ENCODE measurements at places on chromosomes 2 and 18.

DNA sequence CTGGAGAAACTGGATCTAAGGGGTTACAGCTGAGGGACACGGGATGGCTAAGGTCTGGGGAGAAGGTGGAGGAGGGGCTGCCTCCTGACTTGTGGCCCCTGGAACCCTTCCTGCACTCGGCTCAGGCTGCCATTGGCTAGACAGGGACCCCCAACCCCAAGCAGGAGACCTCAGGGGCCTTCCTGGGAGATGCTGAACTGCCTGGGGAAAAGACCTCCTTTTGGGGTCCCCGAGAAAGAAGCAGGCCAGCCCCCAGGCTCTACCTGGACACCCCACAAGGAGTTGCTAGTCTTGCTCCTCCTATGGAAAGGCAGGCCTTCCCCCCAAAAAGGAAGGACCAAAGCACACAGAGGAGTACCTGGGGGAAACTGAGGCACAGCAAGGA lies 10.1 kb upstream of the BOK start:
- DNase-seq = no peak

GRCh38 chr2:142041996-142042395 lies 88.8 kb downstream of the LRP1B start:
- DNase-seq = no peak

- DNase-seq = no peak
Measured at GRCh38 chr2:36367486-36367885, 11.9 kb downstream of the CRIM1 start.

DNA sequence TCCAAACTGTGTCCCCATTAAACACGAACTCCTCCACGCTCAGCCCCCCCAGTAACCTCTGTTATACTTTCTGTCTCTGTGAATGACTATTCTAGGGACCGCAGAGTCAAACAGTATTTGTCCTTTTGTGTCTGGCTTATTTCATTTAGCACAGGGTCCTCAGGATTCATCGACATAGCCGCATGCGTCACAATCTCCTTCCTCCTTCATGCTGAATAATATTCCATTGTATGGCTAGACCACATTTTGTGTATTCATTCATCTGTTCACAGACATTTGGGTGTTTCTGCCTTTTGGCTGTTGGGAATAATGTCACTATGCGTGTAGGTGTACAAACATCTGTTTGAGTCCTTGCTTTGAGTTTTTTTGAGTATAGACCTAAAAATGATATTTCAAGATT lies 80.9 kb downstream of the SH3RF3 start:
- no peak for DNase-seq

GRCh38 chr2:12688091-12688490 lies 28.6 kb upstream of the TRIB2 start:
- DNase-seq = no peak

- DNase-seq = no peak
Measured at GRCh38 chr2:232900811-232901735, 31.0 kb downstream of the SNORC start.

DNA sequence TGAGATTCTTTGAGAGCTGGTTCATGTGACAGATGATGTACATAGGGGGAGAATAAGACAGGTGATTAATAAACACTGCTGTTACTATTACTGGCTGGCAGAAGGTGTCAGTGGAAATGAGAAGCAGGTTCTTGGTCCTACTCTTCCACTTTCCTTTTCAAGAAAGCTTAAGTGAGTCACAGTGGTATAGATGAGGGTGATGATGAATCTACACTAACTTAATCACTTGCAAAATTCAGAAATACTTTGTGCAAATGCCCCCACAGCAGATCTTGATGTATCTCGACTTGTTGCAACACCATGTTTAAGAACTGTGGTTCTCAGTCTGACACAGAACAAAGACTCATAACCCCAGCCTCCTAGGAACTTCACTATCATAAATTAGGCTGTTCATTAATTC lies 35.9 kb upstream of the MGAT5 start:
- peak; percentile 67 for DNase-seq

DNA sequence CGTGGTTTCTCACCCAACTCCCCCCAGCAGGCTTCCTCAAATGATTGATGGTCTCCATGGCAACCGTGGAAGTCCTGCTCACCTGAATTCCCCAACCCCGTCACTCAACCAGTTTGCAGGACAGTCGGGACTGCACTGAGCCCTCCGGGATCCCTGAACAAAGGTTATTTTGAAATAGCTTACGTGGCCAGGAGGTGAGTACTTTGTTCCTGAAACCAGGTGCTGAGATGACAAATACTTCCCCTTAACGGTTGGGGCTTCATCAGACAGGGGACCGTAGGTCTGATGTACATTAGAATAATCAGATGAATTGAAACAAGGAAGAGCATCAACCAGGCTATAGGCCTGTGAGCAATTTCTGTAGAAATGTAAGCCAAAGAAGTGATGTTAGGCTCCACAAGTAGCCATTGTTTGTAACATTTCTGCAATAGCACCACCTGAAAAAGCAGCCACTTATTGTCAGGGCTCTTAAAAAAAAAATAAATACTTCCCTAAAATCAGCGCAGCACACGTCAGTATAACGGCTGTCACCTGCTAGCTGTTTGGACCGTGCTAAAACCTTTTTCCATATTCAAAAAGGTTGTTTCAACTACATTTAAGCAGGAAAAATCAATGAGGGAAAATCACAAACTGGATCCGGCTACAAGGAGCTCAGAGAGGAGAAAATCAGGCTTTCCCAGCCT lies 206.4 kb upstream of the ID2 start:
- no peak for DNase-seq

- DNase-seq = no peak
Measured at GRCh38 chr18:74382481-74383017, 66.9 kb downstream of the C18orf63 start.

GRCh38 chr18:57269756-57270155 lies 82.6 kb upstream of the ST8SIA3 start:
- DNase-seq = no peak

DNA sequence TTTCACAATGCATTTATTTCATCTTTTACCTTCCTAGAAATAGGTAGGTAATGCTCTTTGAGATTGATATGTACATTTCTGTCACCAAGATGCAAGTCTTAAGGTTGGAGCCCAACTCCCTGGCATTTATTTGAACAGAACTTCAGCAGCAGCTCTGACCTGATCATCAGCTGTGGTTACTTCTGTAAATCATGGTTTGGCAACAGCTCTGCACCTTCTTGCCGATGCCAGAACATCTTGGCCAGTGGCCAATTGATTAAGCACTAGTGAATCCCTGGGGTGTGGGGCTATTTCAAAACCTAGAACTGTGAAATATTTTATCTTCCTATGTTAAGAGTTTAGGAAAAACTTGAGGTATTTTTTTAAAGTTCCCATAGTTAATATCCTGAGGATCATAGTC lies 124.8 kb upstream of the NYAP2 start:
- DNase-seq = peak; percentile 89

- no peak for DNase-seq
Measured at GRCh38 chr2:74081763-74082110, 66.0 kb downstream of the BOLA3 start.

DNA sequence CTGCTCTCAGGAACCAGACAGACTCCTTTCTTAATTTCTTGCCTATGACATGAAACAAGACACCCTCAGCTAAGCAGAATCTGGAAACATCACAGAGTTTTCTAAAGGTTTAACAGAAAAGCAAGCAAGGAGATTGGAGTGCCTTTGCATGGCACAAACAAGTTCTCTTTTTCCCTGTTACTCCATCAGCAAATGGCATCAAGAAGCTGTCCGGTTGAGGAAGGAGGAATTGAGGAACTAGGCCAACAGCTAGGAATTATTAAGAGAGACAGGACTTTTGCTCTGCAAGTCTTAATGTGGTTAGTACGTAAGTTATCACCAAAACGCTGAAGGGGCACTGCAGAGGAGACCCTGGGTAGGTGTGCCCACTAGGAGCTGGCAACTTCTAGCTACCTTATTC lies 53.2 kb downstream of the NEB start:
- no peak for DNase-seq

DNA sequence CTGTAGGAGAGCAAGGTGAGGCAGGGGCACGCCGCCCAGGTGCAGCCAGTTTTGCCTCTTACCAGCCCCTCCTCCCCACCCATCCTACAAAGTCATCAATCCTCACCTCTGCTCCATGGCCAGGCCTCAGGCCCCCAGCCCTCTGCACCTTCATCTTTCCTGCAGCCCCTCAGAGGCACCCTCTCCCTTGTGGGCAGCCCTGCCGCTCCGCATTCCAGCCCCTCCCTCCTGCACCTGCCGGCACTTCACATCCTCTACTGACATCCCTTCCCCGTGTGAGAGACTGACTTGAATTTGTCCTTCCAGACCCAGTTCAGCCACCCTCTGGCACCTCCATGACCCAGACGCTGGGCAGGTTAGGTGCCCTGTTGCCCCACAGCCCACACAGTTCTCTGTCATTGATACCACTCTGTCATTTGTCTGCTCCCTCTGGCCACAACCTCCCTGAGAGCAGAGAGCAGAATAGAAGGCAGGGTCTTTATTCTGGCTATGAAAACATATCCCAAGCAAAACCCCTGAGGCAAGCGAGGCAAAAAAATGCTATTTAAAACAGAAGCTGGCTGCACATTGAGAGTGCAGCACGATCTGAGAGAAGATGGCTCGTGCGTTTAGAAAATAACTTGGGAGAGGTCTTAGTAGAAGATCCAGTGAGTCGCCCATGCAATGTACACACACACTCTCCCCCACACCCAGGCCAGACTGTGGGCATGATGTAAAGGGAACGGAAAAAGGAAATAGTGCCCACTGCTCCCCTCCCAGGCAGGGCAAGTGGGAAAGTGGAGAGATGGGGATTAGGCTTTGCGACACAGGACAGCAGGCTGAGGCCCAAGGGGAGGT lies 25.9 kb downstream of the SDC1 start:
- DNase-seq = peak; percentile 62

- DNase-seq = no peak
Measured at GRCh38 chr2:204604061-204604460, 58.8 kb downstream of the PARD3B start.

GRCh38 chr18:11514267-11514666 lies 95.1 kb upstream of the SLC35G4 start:
- no peak for DNase-seq

GRCh38 chr18:74574916-74575315 lies 22.8 kb upstream of the ZNF407 start:
- DNase-seq = no peak

- no peak for DNase-seq
Measured at GRCh38 chr2:64440843-64441242, 13.1 kb upstream of the LGALSL start.

- no peak for DNase-seq
Measured at GRCh38 chr2:218452079-218452478, 33.2 kb downstream of the VIL1 start.

GRCh38 chr2:205273148-205273547 lies 409.2 kb upstream of the NRP2 start:
- DNase-seq = no peak

Measured in epithelial cell of esophagus (primary cell).